Heart right ventricle (tissue), 16 donors: ENCODE measurements at places on chromosomes 16 and 17.

DNA sequence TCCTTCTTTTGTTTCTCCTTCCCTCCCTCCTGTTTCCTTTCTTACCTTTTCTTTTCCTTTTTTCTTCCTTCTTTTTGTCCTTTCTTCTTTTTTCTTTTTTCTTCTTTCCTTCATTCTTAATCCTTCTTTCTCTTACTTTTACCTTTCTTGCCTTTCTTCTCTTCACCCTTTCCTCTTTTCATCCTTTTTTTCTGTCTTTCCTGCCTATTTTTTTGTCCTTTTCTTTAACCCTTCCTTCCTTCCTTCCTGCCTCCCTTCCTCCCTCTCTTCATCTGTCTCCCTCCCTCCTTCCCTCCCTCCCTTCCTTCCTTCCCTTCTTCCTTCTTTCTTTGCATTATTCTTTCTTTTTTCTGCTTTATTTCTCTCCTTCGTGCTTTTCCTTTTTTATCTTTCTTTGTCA, 160.7 kb downstream of the AXIN2 start:
- no peak for DNase-seq

DNA sequence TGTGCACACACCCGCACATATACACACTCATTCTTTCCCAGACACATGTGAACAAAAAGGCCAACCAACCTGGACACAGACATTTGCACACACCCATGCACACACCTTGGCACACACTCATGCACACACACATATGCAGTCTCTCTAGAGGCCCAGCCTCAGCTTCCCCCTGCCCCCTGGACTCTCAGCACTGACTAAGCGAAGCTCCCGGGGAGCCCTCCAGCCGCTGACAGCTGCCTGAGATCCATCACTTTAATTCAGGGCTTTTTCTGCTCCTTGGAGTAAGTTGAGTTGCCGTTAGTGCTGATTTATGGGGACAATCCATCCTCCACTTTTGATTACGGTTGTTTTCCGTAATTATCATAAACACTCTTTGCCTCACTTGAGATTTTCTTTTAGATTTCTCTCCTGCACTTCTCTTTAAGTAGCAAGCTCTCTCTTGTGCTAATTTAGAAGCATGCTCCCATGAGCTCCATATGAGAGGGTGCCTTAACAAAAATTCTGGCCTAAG, 158.6 kb upstream of the CDC42EP4 start:
- no peak for DNase-seq

- DNase-seq = no peak
Measured at GRCh38 chr17:72192800-72193192, 72.0 kb downstream of the SOX9 start.

DNA sequence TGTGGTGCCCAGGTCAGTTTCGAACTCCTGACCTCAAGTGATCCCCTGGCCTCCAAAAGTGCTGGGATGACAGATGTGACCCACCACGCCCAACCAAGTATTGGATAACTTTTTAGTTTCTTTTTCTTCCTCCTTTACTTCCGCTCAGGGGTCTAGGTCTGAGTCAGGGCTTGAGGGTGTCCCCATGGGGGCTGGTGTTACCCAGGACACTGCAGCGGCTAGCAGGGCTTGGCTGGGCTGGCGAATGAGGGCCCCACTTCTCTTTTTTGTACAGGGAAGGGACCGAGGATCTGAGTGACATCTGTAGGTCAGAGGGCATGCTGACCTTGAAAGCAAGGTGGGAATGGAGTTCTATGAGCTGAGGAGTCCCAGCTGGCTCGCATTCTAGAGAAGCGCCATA, 24.9 kb downstream of the RAB11FIP3 start:
- no peak for DNase-seq

DNA sequence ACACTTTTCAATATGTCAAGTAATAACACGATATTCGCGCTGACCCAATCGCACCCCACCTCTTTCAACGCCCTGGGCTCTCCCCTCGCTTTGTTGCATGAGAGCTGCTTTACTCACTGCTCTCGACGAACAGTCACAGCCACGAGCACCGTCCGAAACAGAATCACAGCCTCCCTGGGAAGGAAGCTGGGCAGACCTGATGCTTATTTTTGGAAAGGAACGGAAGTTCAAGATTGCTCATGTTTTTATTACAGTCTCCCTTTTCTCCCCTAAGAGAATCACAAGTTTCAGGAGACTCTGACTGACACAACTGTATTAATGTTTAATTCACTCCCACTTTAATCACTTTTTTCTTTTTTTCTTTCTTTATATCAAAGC, 67.8 kb downstream of the ANKRD11 start:
- no peak for DNase-seq

- DNase-seq = no peak
Measured at GRCh38 chr17:58312021-58312630, 16.5 kb downstream of the TSPOAP1 start.
